ENCODE measurements at places on chromosomes 2 and 18. TPM values are rescaled to one million over a fixed set of nuclear protein-coding genes. Genes with fewer than 3 reads are reported as not detected.
A peak's percentile ranks its signal among the peaks of the same experiment; 100 is the strongest.

EHD3 gene
- total RNA-seq: 2.7 TPM

- no peaks in the 10 kb centered on the region for H3K36me3 ChIP-seq
- peaks cover 10% of the 10 kb centered on the region for H3K27me3 ChIP-seq
- H3K4me3 ChIP-seq: no peak overlapping the region
- no peak overlapping the region for H3K27ac ChIP-seq
- no peak for DNase-seq
Measured at GRCh38 chr2:219042157-219042556, 841 bp upstream of the CFAP65 start.

DNA sequence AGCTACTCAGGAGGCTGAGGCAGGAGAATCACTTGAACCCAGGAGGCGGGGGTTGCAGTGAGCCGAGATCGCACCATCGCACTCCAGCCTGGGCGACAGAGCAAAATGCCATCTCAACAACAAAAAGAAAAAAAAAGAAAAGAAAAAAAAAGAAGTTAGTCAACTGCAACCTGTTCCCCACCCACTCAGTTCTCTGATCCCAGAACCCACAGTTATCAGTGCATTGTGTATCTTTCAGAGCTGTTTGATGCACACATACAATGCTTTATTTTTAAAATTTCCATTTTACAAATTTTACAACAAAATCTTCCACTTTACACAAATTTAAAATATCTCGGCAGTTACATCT lies 14.0 kb downstream of the RNU2-63P start:
- no peak overlapping the region for H3K27ac ChIP-seq
- H3K36me3 ChIP-seq: no peaks in the 10 kb centered on the region
- H3K4me3 ChIP-seq: no peak overlapping the region
- H3K4me1 ChIP-seq: no peaks in the 10 kb centered on the region

RIT2 gene
- total RNA-seq: not detected

GRCh38 chr2:27489118-27489497 lies 435 bp downstream of the IFT172 start:
- no peak overlapping the region for H3K27ac ChIP-seq
- DNase-seq: peak; percentile 7
- peaks cover 22% of the 10 kb centered on the region for H3K27me3 ChIP-seq
- peak overlapping the region; percentile 54 for H3K4me3 ChIP-seq

- no peaks in the 10 kb centered on the region for H3K36me3 ChIP-seq
- H3K27me3 ChIP-seq: no peaks in the 10 kb centered on the region
- H3K27ac ChIP-seq: no peak overlapping the region
- no peak for DNase-seq
Measured at GRCh38 chr18:57687970-57688369, 66.3 kb upstream of the NARS1 start.

FBXO15 gene
- total RNA-seq: 5.1 TPM

TRPM8 gene
- 0.19 TPM for total RNA-seq

GRCh38 chr2:44053456-44053855 lies 57.7 kb upstream of the LRPPRC start:
- no peaks in the 10 kb centered on the region for H3K36me3 ChIP-seq
- no peak overlapping the region for H3K27ac ChIP-seq
- H3K4me1 ChIP-seq: no peaks in the 10 kb centered on the region

GRCh38 chr18:37341473-37342086 lies 224.0 kb downstream of the CELF4 start:
- H3K4me1 ChIP-seq: no peaks in the 10 kb centered on the region
- no peaks in the 10 kb centered on the region for H3K27me3 ChIP-seq
- H3K27ac ChIP-seq: no peak overlapping the region
- H3K4me3 ChIP-seq: no peak overlapping the region

GRCh38 chr2:47026748-47027534 lies 111.3 kb upstream of the MCFD2 start:
- no peak for DNase-seq
- H3K27me3 ChIP-seq: no peaks in the 10 kb centered on the region
- no peak overlapping the region for H3K4me3 ChIP-seq

DNA sequence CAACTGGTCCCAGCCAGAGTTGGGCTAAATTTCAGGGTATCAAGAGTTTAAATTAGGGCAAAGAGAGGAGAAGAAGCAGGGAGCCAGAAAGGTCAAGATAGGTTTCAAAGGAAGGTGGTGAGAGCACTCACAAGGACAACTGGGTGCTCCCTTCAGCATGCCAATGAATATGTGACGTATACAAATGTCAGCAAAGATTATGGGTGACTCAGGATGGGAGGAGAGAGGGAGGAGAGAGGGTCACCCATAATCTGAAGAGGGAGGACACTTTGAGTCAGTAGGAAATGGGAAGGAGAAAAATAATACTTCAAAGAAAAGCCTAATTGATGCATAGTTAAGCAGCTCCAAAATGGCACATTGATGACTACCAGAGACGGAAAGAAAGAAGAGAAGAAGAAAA lies 53.1 kb upstream of the ABCA12 start:
- DNase-seq: no peak
- H3K27me3 ChIP-seq: no peaks in the 10 kb centered on the region
- H3K4me1 ChIP-seq: no peaks in the 10 kb centered on the region
- no peak overlapping the region for H3K27ac ChIP-seq

- H3K27ac ChIP-seq: no peak overlapping the region
- no peaks in the 10 kb centered on the region for H3K27me3 ChIP-seq
- H3K36me3 ChIP-seq: no peaks in the 10 kb centered on the region
- no peak overlapping the region for H3K4me3 ChIP-seq
Measured at GRCh38 chr2:13942111-13942510, 690.4 kb upstream of the LRATD1 start.

- H3K4me1 ChIP-seq: no peaks in the 10 kb centered on the region
- H3K36me3 ChIP-seq: no peaks in the 10 kb centered on the region
- no peaks in the 10 kb centered on the region for H3K27me3 ChIP-seq
- no peak for DNase-seq
Measured at GRCh38 chr2:204279819-204280218, 265.5 kb upstream of the PARD3B start.

GRCh38 chr2:83320053-83320452 lies 1139.0 kb downstream of the SUCLG1 start:
- no peak overlapping the region for H3K27ac ChIP-seq
- DNase-seq: no peak
- no peaks in the 10 kb centered on the region for H3K27me3 ChIP-seq
- no peaks in the 10 kb centered on the region for H3K36me3 ChIP-seq

DNA sequence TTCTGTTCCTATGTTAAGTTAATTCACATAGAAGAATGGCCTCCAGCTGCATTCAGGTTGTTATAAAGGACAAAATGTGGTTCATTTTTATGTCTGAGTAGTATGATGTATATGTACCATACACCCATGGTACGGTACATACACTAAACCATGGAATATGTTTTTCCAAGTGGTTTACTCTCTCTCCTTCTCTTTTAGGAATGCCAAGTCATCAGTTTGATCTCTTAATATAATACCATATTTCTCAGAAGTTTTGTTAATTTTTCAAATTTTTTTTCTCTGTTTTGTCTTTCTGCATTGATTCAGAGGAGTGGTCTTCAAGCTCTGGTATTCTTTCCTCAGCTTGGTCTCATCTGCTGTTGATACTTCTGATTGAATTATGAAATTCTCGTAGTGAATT lies 230.9 kb downstream of the DSEL start:
- no peaks in the 10 kb centered on the region for H3K36me3 ChIP-seq
- no peak overlapping the region for H3K4me3 ChIP-seq
- H3K4me1 ChIP-seq: no peaks in the 10 kb centered on the region
- H3K27ac ChIP-seq: no peak overlapping the region
- no peak for DNase-seq
- no peaks in the 10 kb centered on the region for H3K27me3 ChIP-seq

ABCG5 gene
- not detected for total RNA-seq

Measured in thymus (tissue), 14 donors.